Fibroblast of lung (primary cell): ENCODE measurements at places on chromosomes 5 and 9. TPM values are rescaled to one million over a fixed set of nuclear protein-coding genes. Genes with fewer than 3 reads are reported as not detected.

The ZCCHC7 gene
- 23.8 and 24.7 TPM in 2 replicates for total RNA-seq

The PCDHGB2 gene
- 3.1 and 4.6 TPM in 2 replicates for total RNA-seq

The MYOT gene
- not detected in 2 replicates for total RNA-seq

The PCDHB14 gene
- total RNA-seq: 0.77 and 1.7 TPM in 2 replicates

The IFNE gene
- 3.9 and 6.6 TPM in 2 replicates for total RNA-seq

The ADAMTS12 gene
- total RNA-seq: 6.4 and 10.7 TPM in 2 replicates

The LURAP1L gene
- total RNA-seq: 87.6 and 94.1 TPM in 2 replicates

The TEX10 gene
- total RNA-seq: 24.9 and 30.3 TPM in 2 replicates

- DNase-seq: no peak
Observed at GRCh38 chr5:19676895-19677294, 311.1 kb downstream of the CDH18 start.

GRCh38 chr5:127840198-127840524, 137.0 kb downstream of the CCDC192 start:
- no peak for DNase-seq

GRCh38 chr9:86041311-86041741, 58.0 kb downstream of the GOLM1 start:
- DNase-seq: peak; percentile 71

DNA sequence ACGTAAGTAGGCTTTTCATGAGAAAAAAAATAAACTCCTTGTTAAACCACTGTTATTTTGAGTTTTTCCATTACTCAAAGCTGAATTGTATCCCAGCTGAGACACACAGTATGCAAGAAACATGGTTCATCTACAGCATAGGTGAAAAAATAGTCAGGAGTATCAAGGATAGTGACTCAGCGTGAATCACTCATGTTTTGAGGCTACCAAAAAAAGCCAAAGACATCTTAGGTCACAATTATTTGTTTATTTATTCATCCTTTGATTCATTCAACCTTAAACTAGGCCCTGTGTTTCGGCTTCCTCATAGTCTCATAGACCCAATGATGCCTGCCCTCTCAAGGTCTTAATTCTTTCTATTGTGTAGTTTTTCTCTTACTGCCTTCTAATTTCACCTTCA, 32.9 kb upstream of the STX17 start:
- DNase-seq: peak; percentile 23

- DNase-seq: peak; percentile 59
Observed at GRCh38 chr5:90201923-90202322, 207.6 kb downstream of the CETN3 start.

- DNase-seq: no peak
Observed at GRCh38 chr5:16253856-16254255, 74.3 kb upstream of the MARCHF11 start.

- DNase-seq: no peak
Observed at GRCh38 chr9:14451949-14452348, 138.0 kb upstream of the NFIB start.

DNA sequence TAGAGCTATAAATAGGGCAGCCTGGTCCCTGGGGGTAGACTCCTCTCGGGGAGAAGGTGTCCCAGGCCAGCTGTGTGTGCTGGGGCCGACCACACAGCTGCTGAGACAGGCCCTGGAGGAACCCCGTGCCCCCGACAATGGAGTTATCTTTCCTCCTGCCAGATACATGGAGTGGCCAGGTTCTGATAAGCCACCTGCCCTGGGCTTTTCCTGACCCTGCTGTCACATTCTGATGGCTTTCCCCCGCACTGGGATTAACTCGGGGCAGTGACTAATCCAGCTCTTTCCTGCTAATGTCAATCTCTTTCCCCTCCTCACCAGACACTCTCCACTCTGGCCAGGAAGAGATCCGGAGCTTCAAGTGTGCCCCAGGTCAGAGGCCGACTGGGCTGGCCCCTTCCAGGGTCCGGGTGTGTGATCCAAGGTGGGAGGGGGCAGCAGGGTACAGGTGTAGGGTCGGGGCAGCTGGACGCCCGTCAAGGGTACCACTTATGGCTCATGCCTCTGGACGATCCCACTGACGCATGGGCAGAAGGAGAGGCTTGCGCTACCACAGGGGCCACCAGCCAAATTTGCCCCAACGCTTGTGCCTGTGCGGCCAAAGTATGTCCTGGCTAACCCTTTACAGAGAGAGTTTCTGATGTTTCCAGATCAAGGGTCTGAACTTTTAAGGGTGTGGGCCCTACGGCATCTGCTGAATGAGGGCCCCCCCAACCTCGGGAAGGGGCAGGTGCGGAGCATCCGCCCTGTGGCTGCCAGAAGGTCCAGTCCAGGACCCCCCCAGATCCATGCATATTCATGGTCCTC, 20.6 kb upstream of the COL5A1 start:
- DNase-seq: no peak

DNA sequence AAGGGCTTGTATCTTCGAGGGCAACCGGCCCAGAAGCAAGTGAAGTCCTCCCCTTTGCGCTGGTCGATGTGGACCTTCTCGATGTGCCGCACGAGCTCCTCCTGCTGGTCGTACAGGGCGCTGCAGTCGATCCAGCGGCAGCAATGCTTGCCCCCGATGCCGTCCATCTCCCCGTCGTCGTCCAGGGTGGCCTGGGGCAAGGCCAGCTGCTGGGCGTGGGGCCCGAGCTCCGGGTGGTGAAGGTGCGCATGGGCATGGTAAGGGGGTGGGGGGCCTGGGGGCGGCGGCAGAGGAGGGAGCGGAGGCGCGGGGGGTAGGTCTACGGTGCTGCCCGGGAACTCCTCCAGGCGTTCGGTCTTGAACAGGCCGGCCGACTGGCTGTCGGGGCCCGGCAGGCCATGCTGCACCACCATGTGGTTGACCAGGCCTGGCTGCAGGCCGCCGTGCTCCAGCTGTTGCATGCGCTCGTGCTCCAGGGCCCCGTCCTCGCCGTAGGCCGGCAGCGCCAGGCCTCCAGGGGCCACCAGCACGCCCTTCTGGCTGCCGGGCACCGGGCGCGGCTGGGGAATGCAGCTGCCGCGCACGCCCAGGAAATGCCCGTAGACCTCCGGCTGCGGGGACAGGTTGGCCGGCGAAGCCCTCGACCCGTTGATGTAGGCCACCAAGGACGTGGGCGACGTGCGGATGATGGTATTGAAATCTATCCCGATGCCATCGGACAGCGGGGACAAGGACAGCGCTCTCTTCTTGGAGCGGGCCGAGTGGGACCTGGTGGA, 181.8 kb downstream of the GLIS3 start:
- DNase-seq: no peak

- no peak for DNase-seq
Observed at GRCh38 chr5:58542709-58543108, 40.2 kb upstream of the RAB3C start.

- peak; percentile 59 for DNase-seq
Observed at GRCh38 chr9:105414947-105415661, 32.7 kb upstream of the FSD1L start.

DNA sequence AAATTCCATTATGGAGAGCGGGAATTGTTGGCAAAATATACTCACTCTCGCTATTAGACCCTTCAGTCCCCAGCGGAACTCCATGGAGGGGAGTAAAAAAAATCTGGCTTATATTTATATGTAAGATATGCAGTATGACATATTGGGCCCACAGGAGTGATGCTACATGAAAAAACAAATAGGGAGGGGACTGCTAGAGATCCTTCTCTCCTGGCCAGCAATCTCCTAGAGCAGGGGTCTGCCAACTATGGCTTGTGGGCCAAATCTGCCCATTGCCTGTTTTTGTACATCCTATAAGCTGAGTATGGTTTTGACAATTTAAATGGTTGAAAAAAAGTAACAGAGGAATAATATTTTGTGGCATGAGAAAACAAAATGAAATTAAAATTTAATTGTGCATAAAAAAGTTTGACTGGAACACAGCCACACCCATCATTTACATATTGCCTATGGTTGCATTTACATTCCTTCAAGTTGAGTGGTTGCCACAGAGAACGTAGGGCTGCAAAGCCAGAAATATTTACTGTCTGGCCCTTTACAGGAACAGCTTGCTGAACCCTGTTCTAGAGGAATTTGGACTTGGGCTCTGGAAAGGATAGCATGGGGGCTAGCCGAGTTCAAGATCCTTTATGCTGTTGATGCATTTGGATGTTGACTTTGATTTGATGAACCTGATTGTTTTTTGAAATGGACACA, 197.3 kb upstream of the CLINT1 start:
- peak; percentile 59 for DNase-seq

- DNase-seq: peak; percentile 20
Observed at GRCh38 chr5:73674669-73675004, 48.6 kb downstream of the ARHGEF28 start.

DNA sequence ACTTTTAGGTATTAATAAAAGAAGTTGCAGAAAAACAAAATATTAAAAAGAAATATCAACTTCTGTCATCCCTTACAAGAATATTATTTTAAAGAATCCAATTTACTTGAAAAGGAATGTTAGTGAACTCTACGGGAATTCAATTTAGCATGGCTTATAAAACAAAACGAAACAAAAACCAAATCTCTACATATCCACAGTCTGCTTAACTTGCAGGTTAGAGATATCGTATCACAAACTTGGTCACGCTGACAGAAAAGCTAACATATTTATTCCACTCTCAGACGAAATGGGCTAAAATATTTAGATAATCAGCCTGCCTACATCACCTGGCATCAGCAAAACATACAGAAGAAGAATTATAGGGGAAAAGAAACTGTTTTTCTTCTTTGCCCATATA, 92.7 kb downstream of the MPDZ start:
- no peak for DNase-seq

- no peak for DNase-seq
Observed at GRCh38 chr9:137430723-137431415, 7.7 kb downstream of the NOXA1 start.

DNA sequence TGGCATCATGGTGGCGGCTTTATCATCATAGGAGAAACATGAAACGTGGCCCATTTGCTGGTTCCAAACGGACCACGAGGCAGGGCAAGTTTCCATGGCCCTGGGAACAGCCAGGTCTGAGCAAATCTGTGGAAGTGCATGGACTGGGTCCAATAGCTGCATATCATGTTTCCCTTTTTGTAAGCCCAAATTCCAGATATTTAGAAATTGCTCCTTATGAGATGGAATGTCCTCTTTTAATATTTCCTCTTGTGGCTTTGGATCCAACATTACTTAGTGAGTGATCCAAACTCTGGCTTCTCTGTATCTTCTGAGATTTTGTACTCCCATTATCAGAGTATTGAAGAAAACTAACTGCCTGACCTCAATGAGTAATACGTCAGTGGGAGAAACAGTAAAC, 79.8 kb upstream of the FBXL7 start:
- DNase-seq: no peak

- peak; percentile 93 for DNase-seq
Observed at GRCh38 chr5:156367597-156367996, 40.6 kb downstream of the SGCD start.

DNA sequence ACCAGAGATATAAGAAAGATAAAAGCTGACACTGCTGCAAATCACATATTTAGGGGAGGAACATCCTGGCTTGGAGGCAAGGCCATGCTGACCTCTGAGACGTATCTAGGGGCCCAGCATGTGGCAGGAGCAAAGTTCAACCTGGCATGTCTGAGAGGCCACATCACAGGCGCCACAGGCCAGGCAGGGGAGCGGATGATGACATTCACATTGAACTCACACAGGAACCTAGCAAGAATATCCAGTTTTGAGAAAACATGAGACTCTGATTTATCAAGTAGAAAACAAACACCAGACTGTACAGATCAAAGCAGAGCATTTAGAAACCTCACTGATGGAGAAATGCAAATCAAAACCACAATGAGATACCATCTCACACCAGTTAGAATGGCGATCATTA, 64.2 kb upstream of the STK32A start:
- no peak for DNase-seq

GRCh38 chr9:82582693-82583092, 480.2 kb downstream of the RASEF start:
- no peak for DNase-seq

DNA sequence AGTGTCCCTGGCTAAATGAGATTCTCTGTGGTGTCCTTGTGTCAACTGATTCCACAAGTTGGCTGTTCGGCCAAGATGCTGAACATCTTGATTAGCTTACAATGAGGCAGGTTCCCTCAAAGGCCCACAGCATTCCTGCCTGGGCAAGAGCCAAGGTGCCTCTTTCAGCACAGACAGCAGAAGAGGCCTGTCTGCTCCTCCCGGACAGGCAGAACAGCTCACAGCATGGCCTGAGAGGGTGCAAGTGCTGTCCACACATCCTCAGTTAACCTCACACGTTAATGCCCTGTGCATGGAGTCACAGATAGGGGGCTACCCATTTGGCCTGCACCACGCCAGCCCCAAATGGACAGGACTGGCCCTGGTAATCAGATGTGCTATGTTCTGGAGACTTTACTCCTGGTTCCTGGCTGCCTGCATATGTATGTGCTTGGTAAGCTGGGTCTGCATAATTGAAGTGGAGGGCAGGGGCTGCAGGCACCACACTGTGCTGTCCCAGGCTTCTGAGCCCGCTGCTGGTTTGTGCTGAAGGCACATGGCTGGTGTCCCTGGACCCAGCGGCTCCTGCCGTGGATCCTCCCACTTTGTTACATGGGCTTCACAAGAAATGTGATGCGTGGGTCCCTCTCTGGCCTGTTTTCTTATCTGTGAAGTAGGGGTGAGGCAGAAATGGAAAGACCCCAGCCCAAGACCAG, 8.9 kb downstream of the CSF2 start:
- no peak for DNase-seq

- DNase-seq: no peak
Observed at GRCh38 chr5:95801532-95801931, 21.0 kb downstream of the GLRX start.
